ENCODE measurements at places on chromosomes 2 and 18.
A peak's percentile ranks its signal among the peaks of the same experiment; 100 is the strongest.

DNA sequence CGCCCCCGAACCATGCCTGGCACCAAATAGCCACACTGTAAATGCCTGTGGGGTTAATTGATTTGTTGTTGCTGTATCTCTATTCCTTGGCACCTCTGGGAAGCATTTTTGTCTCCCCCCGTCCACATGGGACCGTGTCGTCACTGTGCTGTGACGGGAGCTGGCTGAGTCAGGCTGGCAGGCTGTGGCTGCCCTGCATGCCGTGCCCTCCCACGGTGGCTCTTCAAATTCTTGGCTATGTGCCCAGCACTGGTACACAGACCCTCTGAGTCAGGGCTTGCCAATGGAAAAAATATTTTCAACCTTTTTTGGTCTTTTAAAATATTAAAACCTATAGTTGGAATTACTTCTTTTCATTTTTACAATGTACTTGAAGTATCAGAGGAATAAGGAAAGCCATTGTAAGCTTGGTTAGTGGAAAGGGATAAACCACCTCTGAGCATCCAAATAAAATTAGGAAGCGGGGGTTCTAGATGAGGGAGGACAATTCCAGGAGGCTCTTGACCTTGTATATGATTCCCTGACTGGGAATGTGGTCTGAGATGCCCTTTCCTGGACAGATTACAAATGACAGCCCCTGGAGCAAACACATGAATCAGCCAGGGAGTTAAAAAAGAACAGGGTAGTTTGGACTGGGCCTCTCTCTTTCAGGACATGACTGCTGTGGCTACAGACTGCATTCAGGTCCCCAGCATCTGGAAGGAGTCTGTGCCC is 59.4 kb downstream of the DGKD start:
- DNase-seq = peak; percentile 86

DNA sequence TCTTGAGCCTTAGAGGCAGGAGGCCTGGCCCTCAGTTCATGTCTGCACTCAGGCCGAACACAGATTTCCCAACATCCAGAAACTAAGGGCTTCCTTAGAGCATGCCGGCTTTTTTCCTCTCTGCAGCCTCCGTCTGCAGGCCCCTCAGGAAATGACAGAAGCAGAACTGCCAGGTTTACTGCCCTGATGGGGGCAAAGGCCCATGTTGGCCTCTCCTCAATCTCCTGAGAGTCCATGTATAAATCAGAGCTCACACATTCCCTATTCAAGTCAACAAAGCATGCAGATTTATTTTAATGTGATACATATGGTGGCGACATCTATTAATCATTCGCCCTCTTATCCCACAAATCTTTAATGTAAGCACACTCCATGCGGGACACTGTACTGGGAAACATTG is 475.6 kb upstream of the HS6ST1 start:
- DNase-seq = no peak

GRCh38 chr2:144692661-144693060 is 172.7 kb upstream of the ZEB2 start:
- DNase-seq = no peak

GRCh38 chr2:46803547-46803878 is 112.1 kb downstream of the MCFD2 start:
- DNase-seq = no peak

DNA sequence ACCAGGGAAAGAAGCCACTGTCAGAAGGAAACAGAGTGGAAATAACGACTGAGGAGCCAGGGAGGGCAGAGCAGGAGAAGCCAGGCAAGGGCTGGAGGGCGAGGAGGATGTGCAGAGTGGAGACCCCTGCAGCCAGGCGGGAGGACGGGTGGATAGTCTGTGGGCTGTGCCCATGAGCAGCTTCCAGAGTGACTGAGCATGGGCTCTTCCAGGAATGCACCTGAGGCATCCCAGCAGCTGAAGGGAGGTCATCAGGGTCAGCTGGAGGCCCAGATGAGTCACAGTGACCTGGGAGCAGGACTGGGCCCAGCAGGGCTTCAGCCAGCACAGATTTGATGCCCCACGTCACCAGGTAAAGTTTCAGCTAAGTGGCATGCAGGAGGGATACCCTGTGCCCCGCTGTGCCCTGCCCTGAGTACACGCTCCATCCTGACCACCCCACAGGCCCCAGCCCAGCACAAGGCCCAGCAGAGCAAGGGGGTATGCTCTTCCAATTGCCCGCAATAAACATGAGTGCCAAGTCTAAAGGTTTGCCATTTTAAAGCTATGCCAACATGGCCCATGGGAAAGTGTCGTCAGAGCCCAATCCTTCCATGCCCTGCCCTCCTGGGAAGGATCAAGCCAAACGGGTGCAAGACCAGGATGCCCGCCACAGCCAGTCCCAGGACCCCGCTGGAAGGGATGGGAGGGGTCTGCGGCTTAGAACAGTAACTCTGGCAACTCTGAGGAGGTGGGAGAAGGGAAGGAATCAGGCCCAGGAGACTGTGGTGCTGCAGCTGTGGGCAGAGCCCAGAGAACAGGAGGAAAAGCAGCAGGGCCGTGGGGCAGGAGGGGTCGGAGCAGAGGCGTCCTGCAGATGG is 85.7 kb downstream of the SEPTIN10 start:
- no peak for DNase-seq

DNA sequence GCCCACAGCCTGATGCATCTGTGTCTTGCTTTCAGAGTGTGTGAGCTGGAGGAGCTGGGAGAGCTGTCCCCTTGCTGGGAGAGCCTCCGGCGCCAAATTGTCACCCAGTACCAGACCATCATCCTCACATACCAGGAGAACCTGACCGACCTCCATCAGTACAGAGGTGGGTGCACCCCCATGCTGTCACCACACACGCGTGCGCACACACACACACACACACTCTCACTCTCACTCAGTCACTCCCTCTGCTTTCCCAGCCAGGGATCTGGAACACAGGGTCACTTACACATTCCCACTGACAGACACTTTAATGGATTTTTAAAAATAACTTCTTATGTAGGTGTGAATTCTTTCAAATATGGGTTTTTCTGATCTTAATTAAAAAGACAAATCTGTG is 64.5 kb downstream of the COA5 start:
- DNase-seq = no peak

DNA sequence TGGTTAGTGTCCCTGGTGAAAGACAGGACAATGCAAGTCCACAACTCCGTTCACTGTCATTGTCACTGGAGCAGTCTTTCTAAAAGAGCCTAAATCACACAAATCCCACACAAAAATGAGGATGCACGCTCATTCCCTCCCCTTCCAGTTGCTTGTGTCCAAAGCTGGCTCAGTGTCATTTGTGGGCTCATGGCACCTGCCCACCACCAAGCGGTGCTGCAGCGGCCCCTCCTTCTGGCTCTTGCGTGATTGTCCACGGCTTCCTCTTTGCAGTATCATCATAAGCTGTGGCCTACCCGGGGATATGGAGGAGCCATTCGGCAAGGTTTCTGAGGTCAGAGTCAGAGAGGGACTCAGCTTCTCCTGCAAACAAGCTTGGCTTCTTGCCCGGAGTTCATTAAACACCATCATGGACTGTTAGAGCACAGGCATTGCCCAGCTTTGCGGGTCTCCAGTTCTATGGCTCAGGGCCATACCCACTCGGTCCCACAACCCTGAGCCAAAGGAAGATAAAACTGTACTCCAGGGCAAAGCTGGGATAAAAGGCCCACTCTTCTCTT is 179.4 kb upstream of the AGAP1 start:
- no peak for DNase-seq

GRCh38 chr2:86628091-86628522 is 4.4 kb upstream of the RNF103 start:
- no peak for DNase-seq

DNA sequence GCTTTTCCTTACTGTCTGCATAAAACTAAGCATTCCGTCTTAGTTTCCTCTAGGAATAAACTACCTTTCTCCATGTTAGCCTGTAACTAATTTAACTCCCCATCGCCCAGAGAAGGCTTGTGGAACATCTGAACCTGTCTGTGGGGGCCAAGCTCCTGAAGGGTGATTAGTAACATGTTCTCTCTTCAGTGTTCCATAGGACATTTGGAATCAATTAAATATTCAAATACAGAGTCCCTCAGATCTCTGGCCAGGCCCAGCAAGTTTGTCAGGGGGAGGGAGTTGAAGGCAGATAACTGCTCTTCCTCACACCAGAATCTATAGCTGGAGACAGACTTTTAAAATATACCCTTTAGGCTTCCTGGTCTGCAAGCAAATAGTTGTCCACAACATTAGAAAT is 8.8 kb downstream of the RDH14 start:
- no peak for DNase-seq

GRCh38 chr2:166494140-166494624 is at the start of gene SCN7A:
Gene SCN7A (minus strand): TSS chr2:166494249. CDS start chr2:166477696, 16,553 bp downstream.
- DNase-seq = no peak
